ENCODE measurements at places on chromosomes 1 and 21. TPM values are rescaled to one million over a fixed set of nuclear protein-coding genes. Genes with fewer than 3 reads are reported as not detected.

RASSF5 gene
- 3.0 TPM for total RNA-seq

DNA sequence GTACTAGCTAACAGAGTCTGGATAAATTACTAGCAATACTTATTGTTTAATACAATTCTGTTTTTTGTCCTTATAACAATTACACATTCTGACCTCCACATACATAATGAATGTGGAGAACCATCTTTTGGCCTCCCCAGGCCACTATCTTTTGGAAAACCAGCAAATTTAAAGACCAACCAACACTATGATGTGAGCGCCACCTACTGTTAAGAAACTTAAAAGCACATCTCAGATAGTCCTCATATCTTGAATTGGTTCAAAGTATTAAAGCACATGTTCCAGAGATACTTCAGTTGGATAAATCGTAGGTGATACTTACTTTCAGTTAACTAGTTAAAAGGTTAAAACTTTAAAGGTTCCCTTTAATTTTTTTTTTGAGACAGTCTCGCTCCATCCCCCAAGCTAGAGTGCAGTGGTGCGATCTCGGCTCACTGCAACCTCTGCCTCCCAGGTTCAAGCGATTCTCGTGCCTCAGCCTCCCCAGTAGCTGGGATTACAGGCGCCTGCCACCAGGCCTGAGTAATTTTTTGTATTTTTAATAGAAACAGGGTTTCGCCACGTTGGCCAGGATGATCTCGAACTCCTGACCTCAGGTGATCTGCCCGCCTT is 29.3 kb upstream of the USP1 start:
- DNase-seq, result no peak

SPATA46 gene
- total RNA-seq, result not detected

GRCh38 chr1:149995927-149996326 is 14.6 kb downstream of the OTUD7B start:
- DNase-seq, result no peak
